IPS DF 19.7 (cell line): ENCODE measurements at places on chromosomes 12 and 14.

GRCh38 chr12:131067981-131068851 is 114.5 kb downstream of the ADGRD1 start:
- DNase-seq: no peak

DNA sequence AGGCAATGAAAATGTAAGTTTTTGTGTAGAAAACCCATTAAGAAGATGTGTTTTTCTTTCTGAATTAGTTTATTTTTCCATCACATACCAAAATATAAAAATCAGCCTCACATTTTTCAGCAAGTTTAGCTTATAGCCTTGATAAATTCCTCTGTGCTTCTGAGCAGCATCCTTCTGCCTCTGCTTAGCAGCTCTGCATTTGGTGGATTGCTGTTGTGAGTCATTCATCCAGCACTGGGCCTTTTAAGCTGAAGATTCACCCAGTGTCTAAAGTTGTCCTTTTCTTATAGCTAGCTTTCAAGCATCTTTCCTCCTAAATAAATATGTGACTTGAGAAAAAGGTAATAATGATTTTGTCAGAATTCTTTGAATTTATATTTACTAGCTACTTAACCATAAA is 206.1 kb downstream of the PCNX1 start:
- DNase-seq: no peak

- DNase-seq: no peak
These were observed 33.9 kb upstream of the RASSF8 start for GRCh38 chr12:25924491-25925001.

DNA sequence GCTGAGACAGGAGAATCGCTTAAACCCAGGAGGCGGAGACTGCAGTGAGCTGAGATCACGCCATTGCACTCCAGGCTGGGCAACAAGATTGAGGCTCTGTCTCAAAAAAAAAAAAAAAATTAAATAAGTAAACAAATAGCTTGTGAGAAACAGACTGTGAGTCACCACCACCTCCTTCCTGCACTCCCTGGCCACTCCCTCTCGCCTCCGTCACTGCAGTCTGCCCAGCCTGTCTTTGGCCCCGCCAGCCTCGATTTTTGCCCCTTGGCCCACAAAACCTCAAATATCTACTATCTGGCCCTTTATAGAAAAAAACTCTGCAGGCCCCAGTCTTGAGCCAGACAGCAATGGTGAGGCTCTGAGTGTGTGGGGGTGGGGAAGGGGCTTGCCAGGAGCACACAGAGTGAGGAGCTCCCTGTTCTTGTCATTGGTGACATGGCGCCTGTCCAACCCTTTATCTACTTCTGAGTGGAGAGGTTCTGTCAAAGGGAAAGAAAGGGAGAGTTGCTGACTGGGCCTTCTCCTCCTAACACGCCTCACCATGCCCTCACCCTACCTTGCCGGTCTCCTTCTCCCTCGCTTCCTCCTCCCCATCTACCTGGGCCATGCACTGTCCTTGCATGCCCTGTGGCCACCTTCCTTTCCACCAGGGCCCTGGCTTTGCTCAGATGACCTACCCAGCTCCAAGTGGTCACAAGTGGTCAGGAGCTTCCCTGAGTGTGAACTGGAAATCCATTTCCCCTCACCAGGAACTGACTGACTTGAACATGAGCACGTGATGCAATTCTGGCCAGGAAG is 22.1 kb downstream of the LGMN start:
- no peak for DNase-seq

DNA sequence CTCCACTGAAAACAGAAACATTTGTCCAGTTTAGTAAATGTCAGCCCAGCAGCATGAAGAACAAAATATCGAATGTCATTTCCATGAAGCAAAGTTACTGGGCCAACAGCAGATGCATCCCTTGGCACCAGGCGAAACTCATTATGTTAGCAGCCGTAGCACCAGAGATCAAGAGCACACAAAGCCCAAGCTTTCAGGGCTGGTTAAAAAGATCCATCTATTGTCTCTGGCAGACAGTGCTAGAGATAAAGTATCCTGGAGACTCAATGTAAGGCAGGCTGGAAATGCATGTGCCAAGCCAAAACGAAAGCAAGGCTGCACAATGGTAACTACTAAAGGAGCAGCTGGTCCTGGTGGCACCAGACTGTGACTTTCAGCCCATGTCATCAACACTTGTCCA is 120.3 kb upstream of the PLEKHG7 start:
- DNase-seq: no peak

GRCh38 chr12:50275556-50275955 is 7.8 kb downstream of the LIMA1 start:
- no peak for DNase-seq

DNA sequence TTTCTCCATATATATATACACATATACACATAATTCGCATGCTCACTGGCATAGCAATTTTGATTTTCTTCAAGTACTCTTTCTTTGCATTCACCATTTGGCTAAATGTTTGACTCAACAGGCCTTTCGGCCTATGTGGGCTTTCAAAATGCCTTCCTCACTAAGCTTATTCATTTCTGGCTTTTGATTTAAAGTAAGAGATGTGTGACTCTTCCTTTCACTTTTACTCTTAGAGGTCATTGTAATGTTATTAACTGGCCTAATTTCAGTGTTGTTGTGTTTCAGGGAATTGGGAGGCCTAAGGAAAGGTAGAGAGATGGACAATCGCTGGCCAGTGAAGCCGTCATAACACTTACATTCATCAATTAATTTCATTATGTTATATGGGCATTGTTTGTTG is 14.5 kb upstream of the KLRD1 start:
- DNase-seq: no peak

DNA sequence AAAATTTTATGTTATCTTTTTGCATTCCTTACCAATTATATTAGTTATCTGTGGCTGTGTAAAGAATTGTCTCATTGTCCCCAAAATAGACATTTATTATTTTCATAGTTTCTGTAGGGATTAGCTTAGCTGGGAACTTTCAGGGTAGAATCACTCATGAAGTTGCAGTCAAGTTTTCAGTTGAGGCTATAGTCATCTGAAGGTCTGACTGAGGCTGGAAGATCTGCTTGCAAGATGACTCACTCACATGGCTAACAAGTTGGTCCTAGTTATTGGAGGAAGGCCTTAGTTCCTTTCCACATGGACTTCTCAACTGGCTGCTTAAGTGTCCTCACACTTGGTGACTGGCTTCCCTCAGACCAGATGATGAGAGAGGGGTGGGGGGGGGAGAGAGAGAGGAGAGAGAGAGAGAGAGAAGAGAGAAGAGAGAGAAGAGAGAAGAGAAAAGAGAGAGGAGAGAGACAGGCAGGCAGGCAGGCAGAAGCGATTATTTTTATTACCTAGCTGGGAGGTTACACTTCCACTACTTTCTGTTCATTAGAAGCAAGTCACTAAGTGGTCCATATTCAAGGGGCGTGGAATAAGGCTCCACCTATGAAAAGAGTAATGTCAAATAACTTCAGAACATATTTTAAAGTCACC is 6.4 kb downstream of the AP5M1 start:
- DNase-seq: no peak

DNA sequence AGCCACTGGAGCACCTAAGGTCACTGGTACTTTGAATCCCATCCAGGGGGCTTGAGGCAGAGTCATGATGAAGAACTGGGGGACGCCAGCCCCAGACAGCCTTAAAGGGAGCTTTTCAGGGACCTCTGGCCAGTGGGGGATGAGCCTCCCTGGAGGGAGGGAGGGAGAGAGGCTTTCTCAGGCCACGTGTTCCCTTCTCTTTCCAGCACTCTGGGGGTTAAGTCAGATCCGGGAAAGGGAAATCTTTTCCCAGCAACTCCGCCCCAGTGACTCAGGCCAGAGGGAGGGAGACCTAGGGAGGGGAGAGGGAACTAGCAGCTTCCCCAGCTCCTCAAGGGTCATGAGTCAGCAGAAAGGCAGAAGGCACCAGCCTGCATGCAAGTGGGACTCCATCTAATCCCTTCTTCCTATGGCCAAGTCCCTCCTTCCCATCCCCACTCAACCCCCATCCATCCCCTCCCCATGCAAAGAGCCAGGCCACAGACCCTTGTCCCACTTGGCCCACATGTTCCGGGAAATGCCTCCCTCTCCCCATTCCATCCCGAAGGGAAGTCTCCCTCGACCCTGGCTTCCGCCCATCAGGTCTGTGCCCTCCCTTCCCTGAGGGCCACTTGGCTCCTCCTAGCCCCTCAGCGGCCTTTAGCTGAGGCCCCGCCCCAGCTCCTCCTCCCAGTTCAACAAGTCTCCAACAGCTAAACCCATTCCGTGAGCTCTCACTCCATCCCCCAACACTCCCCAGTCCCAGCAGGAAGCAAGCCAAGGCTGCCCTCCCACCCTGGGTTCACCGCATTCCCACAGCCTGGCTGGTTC is 5.6 kb downstream of the TNFRSF1A start:
- peak; percentile 97 for DNase-seq

DNA sequence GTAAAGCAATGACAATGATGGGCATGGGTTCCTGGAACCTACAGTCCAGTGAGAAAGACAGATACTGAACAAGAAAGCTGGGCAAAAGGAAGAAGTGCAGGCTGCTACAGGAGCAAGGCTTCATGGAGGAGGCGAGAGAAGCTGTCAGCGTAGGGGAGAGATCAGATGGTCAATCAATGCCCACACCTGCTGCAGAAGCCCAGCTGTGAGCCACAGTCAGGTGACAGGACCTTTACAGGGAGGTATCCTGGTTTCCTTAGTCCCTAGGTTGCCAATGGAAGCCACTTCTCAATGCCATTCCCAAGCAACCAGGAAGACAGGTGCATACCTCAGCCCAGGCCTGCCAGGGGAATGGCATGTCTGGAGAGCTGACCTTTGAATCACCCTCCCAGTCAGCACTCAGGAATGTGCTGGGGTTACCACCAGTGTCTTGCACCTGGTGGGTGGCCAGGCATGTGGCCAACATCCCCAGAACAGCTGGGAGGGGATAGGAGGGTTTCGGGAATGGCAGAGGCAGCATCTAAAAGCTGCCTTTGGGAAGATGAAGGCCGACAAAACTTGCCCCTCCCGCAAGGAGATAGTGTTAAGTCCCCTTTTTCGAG is 170.3 kb downstream of the TTC7B start:
- DNase-seq: peak; percentile 90
